ENCODE measurements at places on chromosomes 12 and 14.

GRCh38 chr12:82682851-82683261 lies 3.9 kb upstream of the TMTC2 start:
- no peak for DNase-seq

- no peak for DNase-seq
These were observed 85.8 kb downstream of the TNFAIP2 start for GRCh38 chr14:103209054-103209453.

DNA sequence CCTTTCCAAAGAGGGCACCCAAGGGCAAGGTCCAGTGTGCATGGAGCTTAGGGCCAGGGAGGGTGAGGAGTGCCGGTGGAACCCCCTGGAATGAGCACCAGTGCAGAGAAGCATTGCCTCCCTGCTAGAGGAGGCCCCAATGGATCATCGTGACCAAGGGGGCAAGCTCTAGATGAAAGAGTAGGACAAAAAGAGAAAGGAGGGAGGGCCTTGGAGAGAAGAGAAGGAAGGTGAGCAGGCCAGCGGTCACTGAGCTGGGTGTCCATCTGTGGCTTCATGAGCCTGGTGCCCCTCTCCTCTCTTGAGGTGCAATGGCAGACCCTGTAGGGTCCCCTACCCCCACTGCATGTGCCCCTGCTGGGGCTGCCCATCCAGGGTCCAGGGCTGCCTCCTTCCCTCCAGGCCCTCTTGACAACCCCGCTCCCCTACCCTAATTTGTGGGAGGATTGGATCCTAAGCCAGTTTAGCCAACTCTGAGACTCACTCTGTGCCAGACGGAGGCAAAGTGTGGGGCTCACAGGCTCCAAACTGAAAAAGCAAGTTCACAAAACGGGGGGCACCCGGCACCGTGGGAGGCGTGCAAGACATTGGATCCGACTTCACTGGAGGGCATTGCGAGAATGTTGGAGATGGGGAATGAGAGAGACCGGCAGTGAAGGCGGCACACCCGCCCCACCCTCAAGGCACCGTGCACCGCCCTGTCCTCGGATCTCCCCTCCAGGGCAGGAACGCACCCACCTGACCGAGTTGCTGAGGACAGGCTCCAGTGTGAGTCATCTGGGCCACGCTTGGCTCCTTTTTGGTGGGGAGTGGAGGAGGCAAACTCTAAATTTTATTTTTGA lies 207.5 kb downstream of the KIF26A start:
- no peak for DNase-seq

- no peak for DNase-seq
These were observed 46.2 kb downstream of the PAWR start for GRCh38 chr12:79644274-79645234.

- DNase-seq: no peak
These were observed 6.9 kb upstream of the IGF1 start for GRCh38 chr12:102487226-102487625.

- no peak for DNase-seq
These were observed 8.3 kb upstream of the SLC38A2 start for GRCh38 chr12:46380881-46381280.

GRCh38 chr12:68094645-68095395 lies 64.7 kb downstream of the IFNG start:
- no peak for DNase-seq

- no peak for DNase-seq
These were observed 1.4 kb upstream of the HMGA2 start for GRCh38 chr12:65822732-65823512.

DNA sequence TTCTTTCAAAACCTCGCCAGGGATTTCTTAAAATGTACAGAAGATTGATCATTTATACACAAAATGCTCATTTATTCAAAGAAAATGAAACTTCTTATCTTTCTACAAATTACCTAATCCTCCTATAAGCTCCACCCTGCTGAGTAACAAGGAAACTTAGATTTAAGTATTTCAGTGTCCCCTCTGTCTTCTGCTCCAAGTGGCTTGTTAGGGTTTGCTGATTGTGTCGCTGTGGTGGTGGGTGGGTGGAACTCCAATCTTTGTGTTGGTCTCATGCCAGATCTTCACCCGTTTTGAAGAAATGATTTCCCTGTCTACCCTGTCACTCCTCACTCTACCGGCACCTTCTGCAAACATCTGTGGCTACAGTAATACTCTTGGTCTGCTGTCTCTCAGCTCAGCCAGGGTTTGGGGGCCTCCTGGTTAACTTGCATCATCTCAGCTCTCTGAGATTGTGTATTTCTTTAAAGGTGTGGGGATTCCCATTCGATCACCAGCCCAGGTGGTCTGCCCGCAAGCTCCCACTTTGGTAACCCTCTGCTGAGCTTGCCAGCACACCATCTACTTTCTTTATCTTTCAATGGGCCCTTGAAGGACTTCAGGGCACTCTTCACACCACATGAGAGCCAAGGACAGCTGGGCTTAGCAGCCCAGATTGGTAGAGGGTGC lies 73.8 kb downstream of the DRAM1 start:
- DNase-seq: no peak

DNA sequence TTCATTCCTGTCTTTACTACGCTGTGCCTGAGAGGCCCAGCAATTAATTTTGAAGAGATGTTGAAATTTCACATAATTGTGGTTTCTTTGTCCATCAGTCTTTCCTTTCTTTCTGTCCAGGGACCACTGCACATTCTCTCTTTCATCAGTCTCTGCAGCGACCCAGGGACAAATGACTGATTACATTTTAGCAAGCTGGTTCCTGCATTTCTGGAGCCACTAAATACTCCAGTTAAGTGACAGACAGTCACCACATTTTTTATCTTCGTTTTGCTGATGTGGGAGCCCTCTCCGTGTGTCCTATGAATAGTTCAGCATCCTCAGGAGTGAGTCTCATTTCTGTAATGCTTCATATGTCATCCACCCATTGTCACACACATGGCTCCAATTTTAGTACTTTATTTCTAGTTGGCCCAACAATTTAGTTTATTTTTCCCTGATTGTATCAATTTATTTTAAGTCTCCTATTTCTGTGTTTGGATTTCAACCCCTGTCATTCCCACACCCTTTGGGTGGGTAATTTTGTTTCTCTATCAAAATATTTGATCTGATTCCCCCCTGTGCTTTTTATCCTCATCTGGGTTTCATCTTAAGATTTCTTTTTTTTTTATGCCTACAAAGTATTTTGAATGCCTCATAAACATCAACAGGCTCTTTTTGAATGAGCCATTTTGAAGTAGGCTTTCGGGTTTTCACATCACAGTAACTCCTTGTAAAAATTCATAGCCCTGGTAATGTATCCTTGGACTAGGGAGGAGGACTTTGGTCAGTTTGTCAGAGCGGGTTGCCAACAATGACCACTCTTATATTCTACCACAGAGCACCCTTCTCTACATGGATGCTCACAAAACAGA lies 1196.5 kb downstream of the GALC start:
- DNase-seq: no peak

- DNase-seq: no peak
These were observed 768 bp downstream of the OXA1L start for GRCh38 chr14:22767323-22767589.

Data from activated T-helper 1 cell treated with anti-CD3 and anti-CD28 coated beads, Interleukin-2, amount 50 U/mL, for 16 hours (primary cell).